Stimulated activated CD8-positive, alpha-beta memory T cell treated with anti-CD3 and anti-CD28 coated beads, Interleukin-7, amount 100 ng/mL, for 1 hour (primary cell): ENCODE measurements at places on chromosomes 6 and 20.

- DNase-seq = no peak
Observed at GRCh38 chr6:137426007-137426689, 68.0 kb downstream of the OLIG3 start.

DNA sequence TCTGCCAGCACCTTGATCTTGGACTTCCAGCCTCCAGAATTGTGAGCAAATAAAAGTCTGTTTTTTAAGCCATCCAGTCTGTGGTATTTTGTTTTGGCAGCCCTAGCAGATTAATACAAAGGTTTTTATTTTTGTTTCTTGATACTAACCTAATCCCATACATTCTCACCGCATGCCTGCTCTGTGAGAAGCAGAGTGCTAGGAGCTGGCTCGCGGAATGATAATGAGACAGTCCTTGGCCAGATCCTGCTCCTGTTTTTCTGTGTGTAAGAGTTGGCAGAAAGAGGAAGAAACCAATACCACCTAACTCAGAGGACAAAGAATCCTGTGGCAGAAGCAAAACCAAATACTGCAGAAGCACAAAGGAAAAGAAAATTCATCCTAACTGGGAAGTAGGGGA, 82.6 kb downstream of the KIF16B start:
- no peak for DNase-seq

- DNase-seq = no peak
Observed at GRCh38 chr20:45058168-45058850, 42.6 kb downstream of the KCNS1 start.

DNA sequence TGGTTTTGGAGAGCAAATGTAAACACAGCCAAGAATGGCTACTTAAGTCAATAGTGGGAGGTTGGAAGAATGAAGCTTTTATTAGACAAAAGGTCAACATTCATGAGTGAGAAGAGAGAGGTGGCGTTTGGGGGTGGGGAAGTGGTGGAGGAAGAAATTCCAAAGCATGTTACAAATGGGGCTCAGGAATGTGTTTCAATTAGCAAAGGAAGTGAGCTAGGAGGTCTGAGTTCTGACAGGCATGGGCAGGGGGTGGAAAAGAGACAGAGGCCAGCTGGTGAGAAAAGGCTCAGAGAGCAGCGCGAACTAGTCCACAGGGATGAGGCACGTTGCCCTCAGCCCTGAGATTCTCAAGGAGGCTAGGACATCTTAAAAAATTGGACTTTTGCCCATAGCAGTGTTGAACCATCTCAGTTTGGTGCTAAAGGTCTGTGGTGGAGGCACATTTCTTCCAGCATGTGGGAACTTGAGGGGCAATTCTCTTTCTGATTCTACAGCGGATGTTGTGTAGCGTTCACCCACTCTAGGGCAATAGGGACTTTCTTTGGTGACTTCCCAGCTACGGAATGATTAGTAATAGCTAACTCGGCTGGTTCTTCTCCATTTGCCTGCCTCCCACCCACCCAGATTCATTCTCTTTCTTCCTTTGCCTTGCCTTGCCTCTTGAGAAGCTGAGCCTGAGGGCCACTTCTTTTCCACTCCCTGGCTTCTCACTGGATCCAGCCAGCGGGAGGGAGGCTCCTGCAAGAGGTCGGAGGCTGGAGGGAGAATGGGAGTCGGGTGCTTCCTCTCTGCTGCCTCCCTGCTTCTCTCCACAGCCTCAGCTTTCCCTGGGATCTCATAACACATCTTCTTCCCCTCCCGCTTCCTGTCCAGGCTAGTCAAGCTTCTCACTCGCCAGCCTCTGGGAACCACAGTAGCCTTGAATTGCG, 45.1 kb upstream of the NEDD9 start:
- no peak for DNase-seq

DNA sequence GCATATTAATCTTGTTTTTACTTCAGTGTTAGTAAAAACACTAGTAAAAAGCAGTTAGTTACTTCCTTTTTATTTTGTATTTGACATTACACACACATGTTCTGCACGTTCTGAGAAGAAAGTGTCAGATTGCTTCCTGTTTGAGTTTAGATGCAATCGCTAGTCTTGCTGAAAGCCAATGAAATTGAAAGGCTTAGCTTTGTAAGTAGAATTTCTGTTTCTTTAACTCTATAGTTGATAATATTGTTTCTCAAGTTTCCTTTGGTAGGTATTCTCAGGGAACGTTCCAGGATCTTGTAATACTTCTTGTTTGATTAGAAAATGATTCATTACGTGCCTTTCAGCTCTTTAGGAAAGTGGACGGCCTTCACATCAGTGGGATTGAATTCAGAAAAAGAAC, 55.0 kb downstream of the CDKAL1 start:
- no peak for DNase-seq

- DNase-seq = no peak
Observed at GRCh38 chr6:24448828-24449525, 40.4 kb downstream of the GPLD1 start.

GRCh38 chr6:39377539-39377950, 55.0 kb upstream of the KCNK16 start:
- no peak for DNase-seq

DNA sequence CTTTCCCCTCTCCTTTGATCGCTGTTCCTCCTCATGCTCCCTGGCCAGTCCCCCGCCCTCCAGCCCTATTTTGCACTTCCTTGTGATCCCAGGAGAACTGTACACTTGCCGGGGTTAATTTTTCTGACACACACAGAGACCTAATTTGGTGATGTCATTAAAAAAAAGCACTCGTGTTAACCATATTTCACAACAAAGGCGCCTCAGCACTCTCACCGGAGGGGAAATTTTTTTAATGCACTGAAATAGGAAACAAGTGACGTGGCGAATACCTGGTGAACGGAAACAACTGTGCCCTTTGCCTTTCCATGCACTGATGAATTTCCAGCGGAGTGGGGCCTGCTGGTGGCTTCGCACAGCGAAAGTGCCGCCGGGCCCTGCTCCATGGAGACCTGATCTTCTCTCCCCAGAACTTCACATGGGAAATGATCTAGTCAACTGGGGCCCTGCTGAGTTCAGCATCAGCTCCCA, 53.9 kb upstream of the TAGAP start:
- peak; percentile 47 for DNase-seq

DNA sequence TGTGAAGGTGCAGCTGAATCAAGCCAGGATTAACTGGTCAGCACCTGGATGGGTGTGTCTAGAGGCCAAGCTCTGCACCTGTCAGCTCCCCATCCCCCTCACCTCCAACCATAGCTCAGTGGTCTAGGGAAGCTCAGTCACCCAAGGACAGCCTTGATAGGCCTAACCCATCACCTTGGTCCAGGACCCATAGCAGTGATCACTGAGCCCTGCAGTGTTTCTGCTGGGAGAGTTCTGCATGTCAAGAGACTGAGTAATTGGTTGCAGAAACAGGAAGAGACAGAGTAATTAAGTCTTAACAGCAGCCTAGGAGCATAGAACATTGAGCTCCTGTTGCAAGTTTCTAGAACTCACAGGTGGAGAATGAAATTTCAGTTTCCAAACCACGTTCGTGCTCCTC, 18.7 kb upstream of the RALGAPB start:
- DNase-seq = no peak

DNA sequence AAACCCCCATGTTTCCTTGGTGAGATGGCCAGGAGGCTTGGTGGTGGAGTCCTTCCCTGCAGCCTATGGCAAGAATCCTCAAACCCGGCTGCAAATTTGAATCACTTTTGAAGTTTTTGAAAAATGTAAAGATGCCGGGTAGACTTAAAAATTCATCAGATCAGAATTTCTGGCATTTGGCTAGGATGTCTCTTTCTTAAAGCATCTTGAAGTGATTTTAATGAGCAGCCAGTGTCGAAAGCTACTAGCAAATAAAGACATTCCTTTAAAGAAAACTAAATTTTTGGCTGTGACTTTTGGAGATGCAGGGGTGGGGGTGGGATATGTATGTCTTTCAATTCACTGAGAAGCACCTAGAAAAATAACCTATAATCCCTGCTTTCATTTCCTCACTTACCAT, 25.6 kb upstream of the NOX3 start:
- no peak for DNase-seq

GRCh38 chr6:138346302-138347195, 31.2 kb upstream of the SMIM28 start:
- no peak for DNase-seq

DNA sequence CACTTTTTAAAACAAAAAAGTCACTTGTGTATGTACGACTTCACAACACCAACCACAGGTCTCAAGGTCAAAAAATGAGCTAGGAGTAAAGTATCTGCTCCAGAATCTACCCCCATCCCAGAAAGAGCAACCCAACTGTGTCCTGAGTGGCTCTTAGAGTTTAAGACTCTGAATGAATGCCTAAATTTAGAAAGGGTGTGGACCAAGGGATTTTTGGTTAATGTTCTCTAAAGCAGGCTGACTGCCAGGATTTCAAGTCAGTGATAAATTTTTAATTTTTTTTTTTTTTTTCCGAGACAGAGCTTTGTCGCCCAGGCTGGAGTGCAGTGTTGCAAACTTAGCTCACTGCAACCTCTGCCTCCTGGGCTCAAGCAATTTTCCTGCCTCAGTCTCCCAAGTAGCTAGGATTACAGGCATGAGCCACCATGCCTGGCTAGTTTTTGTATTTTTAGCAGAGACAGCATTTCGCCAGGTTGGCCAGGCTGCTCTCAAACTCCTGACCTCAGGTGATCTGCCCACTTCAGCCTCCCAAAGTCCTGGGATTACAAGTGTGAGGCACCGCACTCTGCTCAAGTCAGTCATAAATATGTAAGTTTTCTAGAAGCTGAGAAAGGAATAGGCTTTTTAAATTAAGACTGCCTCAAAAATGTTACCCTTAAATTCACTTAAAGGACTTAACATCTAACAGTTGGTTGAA, 20.2 kb downstream of the STAU1 start:
- DNase-seq = no peak

GRCh38 chr6:112663698-112664097, 316.6 kb downstream of the RFPL4B start:
- DNase-seq = no peak

DNA sequence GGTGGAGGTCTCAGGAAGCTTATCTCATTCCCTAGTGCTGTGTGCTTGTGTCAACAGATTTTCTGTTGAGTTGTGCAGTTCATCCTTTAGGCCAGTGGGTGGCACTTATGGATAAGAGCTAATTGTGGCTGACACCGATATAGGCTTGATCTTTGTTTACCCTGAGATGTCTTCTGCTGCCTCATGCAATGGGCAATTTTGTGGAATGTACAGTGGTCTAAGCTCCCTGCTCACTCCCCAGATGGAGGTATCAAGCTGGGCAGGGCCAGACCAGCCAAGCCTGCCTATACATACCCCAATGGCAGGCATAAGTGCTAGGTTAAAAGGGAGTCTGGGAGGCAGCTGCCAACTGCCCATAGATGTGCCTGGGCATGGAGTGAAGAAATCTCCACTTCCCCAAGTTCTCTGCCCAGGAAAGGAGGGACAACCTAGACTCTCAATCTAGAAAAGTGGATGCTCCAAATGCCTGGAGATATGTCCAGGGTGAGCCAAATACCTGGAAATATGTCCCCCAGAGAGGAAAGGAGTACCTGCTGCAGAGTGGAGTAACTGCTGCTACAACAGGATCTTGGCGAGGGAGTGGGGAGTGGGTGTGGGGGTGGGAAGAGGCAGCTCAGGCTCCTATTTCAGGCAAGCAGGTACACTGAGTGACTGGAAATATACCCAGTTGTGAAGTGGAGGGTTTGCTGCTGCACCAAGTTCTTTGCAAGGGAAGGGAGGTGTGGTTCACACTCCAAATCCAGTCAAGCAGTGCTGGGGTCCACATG, 53.2 kb upstream of the ARG1 start:
- DNase-seq = no peak

- no peak for DNase-seq
Observed at GRCh38 chr20:47464380-47465101, 37.1 kb upstream of the NCOA3 start.

GRCh38 chr6:10626154-10626741, 68.2 kb downstream of the C6orf52 start:
- no peak for DNase-seq

- DNase-seq = no peak
Observed at GRCh38 chr6:35723587-35723986, 13.2 kb upstream of the ARMC12 start.

- no peak for DNase-seq
Observed at GRCh38 chr6:159540152-159540551, 152.9 kb downstream of the SOD2 start.

GRCh38 chr6:146871611-146872425, 273.0 kb downstream of the ADGB start:
- no peak for DNase-seq

DNA sequence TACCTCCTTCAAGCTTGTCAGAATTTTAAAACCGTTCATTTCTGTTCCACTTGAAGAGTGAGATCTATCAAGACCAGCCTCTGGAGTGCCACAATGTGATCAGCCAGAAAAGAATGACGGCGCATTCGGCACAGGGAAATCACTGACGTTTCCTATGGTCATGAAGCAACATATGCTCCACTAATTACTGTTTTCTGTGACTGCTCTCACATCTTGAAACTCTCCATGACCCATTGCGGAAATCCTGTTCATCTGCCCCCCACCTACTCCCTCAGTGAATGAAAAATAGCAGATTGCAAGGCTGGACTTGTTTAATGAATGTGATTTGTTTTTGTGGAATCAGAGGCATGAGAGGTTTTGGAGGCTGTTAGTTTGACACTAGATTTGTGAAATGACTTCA, 53.2 kb downstream of the SAMD5 start:
- no peak for DNase-seq

DNA sequence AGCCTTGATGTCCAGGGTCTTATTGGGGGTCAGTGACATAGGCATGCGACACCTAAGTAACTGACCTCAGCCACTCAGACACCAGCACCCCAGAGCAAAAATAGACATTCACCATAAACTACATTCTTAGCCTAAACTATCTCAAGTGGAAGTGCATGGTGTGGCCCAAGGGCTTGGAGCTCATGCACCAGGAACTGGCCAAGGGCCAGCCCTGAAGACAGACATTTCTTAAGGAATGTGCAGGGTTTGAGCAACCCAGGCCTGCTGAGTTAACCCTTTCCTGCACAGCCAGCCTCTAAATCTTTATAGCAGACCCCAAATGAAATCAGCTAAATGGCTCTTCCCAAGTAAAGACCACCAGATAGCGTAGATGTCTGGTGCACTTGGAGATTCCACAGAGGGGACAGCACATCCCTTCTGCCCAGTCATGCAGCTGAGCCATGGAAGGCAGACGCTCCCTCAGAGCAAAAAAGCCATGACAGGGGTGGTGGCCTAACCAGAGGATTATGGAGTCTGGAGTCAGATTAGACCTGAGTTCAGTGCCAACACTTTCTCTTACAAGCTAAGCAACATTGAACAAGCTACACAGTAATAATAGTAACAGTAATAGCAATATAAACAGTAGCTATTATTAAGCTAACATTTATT, 222.6 kb downstream of the ZMYND8 start:
- DNase-seq = no peak

GRCh38 chr6:119957195-119957594, 607.6 kb upstream of the MAN1A1 start:
- no peak for DNase-seq

DNA sequence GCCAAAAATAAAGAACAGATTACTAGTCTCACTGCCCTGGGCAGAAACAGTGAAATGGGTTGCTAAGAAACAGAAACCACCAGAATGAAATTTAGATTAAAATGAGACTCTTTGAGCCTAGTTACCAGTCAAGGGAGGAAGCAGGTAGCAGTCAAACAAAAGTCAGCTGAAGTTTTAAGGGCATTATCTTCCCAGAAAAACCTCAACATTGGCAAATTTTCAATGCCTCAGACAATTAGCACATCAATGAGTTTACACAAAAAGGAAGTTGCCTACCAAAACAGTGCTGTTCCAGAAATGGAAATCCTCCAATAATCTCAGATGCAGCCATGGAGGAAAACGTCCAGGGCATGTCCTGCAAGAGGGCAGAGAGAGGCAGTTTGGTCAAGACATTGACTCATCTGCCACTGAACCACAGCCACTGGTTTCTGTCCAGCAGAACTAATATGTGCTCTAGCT, 399.7 kb upstream of the ADGRB3 start:
- no peak for DNase-seq

- DNase-seq = no peak
Observed at GRCh38 chr6:88378639-88379038, 212.5 kb upstream of the CNR1 start.
